ENCODE measurements at places on chromosomes 6 and 20.

DNA sequence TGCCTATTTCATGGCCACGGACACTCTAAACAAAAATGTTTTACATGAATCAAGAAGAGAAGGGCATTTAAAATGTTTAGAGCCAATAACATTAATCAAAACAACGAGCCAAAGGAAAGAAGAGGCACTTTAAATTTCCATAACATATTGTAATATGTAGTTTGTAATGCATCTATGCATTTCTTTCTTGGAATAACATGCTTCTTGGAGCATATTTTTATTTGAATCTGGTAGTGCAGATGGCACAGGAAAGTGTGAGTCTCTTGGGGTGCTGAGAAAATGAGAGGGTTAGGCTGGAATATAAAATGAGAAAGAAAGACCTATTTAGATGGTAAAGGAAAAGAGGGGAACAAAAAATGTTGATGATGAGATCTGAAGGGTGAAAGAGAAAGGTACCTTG is 305.4 kb downstream of the BTBD3 start:
- DNase-seq: no peak

- DNase-seq: no peak
Measured at GRCh38 chr6:16836144-16836981, 75.1 kb upstream of the ATXN1 start.

GRCh38 chr6:106547601-106548453 is 81.5 kb downstream of the RTN4IP1 start:
- no peak for DNase-seq

DNA sequence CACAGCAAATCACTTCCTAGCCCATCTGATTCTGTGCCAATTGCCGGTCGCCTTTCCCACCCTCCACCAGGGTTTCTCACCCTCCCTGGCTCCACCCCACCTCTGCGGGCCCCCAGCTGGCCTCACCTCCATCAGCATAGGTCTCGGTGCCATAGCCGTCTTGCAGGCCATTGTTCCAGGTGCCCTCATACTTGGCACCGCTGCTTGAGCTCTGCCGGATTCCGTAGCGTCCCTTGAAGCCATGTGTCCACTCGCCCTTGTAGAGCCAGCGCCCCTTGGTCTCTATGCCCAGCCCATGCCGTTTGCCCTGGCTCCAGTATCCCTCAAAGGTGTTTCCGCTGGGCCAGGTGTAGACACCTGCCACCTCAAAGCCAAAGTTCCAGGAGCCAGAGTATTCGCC is 787 bp downstream of the JPH2 start:
- DNase-seq: no peak

DNA sequence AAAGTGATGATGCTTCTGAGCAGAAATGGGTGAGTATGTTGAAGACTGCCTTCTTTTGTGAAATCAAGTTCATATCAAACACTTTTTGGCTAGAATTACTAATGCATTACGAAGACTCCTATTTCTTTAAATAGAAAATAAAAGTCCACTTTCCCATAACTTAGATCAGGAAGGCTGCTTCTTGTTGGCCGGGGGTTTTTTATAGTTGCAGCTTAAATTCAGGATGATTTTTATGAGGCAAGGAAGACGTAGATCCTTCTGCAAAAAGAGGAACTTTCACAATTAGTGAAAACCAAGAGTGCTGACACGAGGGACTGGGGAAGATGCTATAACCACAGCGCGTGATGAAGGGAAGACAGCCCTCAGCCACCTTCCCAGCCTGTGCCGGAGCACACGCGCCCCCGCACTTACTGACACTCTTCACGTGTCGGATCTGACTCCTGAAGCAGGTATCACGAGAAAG is 206.1 kb upstream of the PRDM1 start:
- peak; percentile 93 for DNase-seq

- DNase-seq: no peak
Measured at GRCh38 chr6:114714836-114715507, 372.1 kb upstream of the HS3ST5 start.

- peak; percentile 31 for DNase-seq
Measured at GRCh38 chr6:157761331-157761921, 61.6 kb upstream of the SNX9 start.

DNA sequence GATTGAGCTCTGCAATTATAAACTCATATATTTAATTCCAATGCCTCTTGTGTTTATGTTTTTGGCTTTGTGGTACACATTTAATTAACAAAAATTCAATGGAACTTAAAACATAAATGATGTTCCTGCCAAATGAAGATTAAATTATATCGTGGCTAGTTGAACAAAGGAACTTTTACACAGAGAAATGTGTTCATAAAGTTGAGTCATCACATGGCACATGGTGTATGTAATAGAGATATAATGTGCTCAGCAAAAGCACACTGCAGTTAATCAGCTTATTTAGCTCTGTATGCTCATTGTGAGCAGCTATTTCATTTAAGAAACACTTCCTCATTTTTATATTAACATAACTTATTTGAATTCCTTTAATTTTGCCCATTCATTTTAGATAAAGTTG is 1295.6 kb upstream of the CITED2 start:
- DNase-seq: no peak

GRCh38 chr6:105107207-105107606 is 72.6 kb downstream of the POPDC3 start:
- DNase-seq: no peak

- DNase-seq: peak; percentile 37
Measured at GRCh38 chr6:193773-194310, 98.4 kb upstream of the DUSP22 start.

DNA sequence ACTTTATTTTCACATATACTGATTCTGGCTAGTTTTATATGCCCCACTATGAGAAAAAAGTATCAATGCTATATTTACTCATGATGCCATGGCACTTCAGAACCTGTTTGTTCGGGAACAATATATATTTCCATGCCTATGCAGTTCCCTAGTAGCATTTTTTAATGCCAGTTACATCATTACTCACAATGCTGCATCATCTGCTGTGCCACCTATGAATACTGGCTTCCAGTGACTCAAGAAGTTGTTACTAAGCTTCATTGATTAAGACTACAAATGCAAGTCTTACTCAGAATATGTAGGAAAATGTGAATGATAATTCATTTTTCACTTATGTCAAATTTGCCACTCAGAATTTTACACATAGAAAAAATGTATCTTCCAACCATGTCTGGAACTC is 97.9 kb downstream of the MAFB start:
- DNase-seq: no peak

- no peak for DNase-seq
Measured at GRCh38 chr6:56649782-56650181, 7.1 kb upstream of the DST start.

- DNase-seq: no peak
Measured at GRCh38 chr6:48615041-48615440, 504.0 kb upstream of the PTCHD4 start.

GRCh38 chr6:101683884-101684283 is 290.4 kb downstream of the GRIK2 start:
- no peak for DNase-seq

DNA sequence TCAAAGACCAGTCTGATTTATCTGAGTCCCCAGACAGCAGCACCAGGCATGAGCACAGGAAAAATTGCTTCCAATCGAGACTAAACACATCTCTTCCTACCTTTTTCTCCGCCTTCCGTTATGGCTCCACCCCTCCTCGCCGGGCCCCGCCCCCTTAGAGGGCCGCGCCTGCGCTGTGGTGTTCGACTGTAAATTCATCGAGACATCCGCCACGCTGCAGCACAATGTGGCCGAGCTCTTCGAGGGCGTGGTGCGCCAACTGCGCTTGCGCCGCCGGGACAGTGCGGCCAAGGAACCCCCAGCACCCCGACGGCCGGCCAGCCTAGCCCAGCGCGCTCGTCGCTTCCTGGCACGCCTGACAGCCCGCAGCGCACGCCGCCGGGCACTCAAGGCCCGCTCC is 8.9 kb downstream of the REM1 start:
- DNase-seq: no peak

GRCh38 chr6:87851674-87852299 is 149.8 kb upstream of the AKIRIN2 start:
- DNase-seq: no peak

DNA sequence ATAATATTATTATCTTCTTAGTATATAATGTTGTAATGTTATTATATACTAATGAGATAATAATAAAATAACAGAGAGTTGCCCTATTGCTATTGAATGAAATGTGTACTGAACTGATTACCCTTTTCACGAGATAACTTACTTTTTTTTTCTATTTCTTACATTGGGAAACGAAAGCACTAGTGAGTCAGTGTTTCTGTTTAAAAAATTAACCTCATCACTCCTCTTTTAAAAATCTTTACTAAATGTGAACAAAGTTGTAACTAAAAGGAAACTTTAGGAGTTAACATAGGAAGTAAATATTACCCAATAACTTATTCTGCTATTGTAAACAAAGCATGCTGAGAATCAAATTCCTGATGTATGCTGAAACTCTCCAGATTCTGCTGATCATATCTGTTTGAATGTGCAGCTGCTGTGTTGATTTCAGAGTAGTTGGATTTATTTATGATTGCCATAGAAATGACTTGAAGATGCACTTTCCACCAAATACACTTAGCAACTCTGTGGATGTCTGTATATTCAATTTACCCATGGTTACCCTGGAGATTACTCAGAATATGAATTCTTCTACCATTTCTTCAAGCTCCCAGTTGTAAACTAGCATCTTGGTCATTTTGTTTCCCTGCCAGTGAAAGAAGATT is 523.4 kb downstream of the TENT5A start:
- DNase-seq: no peak

DNA sequence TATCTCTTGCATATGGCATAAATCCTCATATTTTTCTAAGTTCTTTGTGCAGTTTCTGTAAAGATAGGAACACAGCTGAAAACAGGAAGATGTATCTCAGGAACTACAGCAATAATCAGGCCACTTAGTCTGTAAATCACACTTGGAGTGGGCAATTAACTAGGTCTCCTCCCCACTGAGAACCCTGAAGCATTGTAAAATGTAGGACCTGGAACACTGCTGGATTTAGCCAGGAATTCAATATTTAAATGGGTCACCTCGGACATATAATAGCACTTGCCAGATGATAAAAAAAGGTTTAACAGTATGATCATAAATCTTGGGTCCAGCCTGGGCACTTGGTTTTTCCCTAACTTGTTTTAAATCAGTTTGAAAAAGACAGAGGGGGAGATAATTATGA is 155.0 kb downstream of the GRM1 start:
- no peak for DNase-seq

DNA sequence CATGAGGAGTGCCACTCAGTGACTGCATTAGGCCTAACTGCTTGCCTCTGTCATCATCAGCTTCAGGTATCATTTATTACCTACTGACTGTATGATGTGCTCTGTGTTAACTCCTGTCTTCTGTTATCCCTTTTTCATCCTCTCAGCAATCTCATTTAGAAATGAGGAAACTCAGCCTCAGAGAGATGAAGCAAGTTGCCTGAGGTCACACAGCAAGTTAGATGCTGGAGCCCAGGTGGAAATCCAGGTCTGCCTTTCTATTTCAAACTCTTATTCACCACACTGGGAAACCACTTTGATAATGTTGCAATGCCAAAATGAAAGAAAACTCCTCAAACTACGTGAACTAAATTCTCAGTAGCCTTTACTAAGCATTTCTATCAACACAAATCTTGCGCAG is 1.3 kb downstream of the FERMT1 start:
- DNase-seq: no peak

- DNase-seq: no peak
Measured at GRCh38 chr6:89951574-89952104, 57.4 kb downstream of the GJA10 start.

- DNase-seq: no peak
Measured at GRCh38 chr6:133040094-133040802, 200.9 kb upstream of the EYA4 start.

GRCh38 chr6:39102821-39103136 is 12.2 kb downstream of the SAYSD1 start:
- DNase-seq: no peak

- no peak for DNase-seq
Measured at GRCh38 chr6:2868637-2869036, 27.0 kb upstream of the SERPINB1 start.

DNA sequence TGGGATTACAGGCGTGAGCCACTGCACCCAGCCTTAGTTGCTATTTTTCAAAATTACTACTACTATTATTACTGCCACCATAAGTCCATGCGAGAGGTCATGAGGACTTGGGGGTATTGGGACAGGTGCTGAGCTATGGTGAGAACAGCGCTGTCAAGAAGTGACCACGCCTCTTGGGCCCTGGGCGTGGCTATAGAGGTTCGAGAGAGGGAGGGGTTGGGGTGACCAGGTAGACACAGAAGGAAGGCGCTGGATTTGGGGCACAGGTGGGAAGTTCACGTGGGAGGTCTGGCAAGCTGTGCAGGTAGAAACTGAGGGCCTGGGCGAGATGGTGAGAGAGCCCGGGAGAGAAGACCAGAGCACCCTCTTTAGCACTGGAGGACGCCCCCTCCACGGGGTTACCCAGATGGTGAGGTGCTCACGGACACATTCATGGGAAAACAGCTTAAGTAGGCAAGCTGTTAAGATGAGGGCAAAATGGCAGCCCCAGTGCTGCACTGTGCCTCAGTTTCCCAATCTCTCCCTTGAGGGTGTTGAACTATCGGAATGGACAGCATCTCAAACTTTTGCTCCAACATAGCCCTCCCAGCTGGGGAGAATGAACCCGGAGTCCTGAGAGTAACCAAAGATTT is 61.0 kb downstream of the RAB44 start:
- no peak for DNase-seq

GRCh38 chr20:45340236-45340847 is 7.9 kb downstream of the SDC4 start:
- DNase-seq: no peak

- no peak for DNase-seq
Measured at GRCh38 chr20:57677584-57677982, 32.2 kb downstream of the PMEPA1 start.

- DNase-seq: no peak
Measured at GRCh38 chr6:17931227-17931626, 56.2 kb downstream of the KIF13A start.

GRCh38 chr6:90494067-90494780 is 92.6 kb downstream of the MAP3K7 start:
- DNase-seq: no peak

DNA sequence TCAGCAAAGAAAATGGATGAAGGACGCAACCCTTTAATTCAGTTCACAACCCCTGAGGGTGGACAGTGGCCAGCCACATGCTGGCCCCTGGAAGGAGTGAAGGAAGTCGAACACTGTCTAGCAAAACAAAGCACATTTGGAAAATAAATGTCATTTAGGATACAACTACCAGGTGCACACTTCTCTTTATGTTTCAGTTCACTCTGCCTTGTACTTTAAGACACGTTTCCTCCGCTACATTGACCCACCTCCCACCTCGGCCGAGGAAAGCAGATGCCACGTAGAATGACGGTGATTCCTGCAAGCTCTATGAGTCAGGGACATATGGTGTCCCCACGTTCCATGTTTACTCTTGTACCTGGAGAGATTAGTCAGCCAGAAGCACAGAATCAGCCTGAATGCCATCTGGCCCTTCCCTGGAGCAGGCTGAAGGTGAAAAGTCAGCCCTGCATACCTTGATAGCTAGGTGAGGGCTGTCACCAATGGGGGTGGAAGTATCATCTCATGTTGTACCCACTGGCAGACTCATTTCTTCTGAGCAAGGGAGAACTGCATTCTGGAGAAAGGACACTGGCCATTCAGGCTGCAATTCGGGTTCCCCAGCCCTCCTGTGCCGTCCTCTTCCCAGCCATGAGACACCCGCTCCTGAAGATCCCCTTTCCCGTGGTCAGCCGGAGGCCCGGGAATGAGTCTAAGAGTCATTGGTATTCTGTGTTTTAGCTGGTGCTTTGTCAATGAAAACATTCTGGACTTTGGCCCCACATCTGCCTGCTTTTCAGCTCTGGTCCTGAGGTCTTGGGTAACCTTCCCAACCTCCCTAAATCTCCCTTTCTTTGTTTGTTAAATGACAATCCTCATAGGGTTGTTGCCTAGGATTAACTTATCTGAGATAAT is 60.6 kb downstream of the FOXA2 start:
- no peak for DNase-seq

All from inflammatory macrophage treated with lipopolysaccharide for 1 hour (primary cell).